Karpas-422 (cell line): ENCODE measurements at places on chromosomes 7 and 10. TPM values are rescaled to one million over a fixed set of nuclear protein-coding genes. Genes with fewer than 3 reads are reported as not detected.

DNA sequence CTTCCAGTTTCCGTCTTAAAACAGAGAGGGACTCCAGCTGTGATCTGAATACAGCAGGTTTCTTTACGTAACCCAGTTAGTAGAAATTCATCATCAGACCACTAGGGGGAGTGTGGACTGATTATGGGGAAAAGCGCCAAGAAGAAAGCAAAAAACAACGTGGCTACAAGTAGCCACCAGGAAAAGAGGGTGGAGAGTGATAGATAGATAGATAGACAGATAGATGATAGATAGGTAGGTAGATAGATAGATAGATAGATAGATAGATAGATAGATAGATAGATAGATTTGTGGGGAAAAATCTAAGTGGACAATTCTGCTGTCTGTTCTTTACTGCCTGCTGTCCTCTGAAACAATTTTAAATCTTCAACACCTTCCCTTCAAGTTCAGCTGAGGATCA is 12.7 kb upstream of the AKR1B10 start:
- no peaks in the 10 kb centered on the region for H3K27me3 ChIP-seq
- DNase-seq: peak; percentile 92
- H3K27ac ChIP-seq: no peak overlapping the region
- no peak overlapping the region for H3K4me3 ChIP-seq

- H3K4me3 ChIP-seq: no peak overlapping the region
- H3K27ac ChIP-seq: no peak overlapping the region
- no peak for DNase-seq
- no peaks in the 10 kb centered on the region for H3K4me1 ChIP-seq
- H3K36me3 ChIP-seq: no peaks in the 10 kb centered on the region
- H3K27me3 ChIP-seq: no peaks in the 10 kb centered on the region
Observed at GRCh38 chr7:155073922-155074321, 3.8 kb downstream of the HTR5A start.

GRCh38 chr7:145797507-145797906 is 319.1 kb upstream of the CNTNAP2 start:
- no peaks in the 10 kb centered on the region for H3K4me1 ChIP-seq
- no peak overlapping the region for H3K27ac ChIP-seq
- no peak overlapping the region for H3K4me3 ChIP-seq

The CYP3A5 gene
- not detected in 2 replicates for total RNA-seq

The CREB5 gene
- total RNA-seq: 7.8 and 52.1 TPM in 2 replicates

The COA1 gene
- 60.2 TPM in 2 replicates for total RNA-seq

- peaks cover 15% of the 10 kb centered on the region; the same call in 1 of the 2 replicates for H3K36me3 ChIP-seq
- DNase-seq: no peak
- peaks cover 58% of the 10 kb centered on the region for H3K4me1 ChIP-seq
- H3K27me3 ChIP-seq: no peaks in the 10 kb centered on the region
Observed at GRCh38 chr10:70343312-70343711, 39.1 kb downstream of the LRRC20 start.

DNA sequence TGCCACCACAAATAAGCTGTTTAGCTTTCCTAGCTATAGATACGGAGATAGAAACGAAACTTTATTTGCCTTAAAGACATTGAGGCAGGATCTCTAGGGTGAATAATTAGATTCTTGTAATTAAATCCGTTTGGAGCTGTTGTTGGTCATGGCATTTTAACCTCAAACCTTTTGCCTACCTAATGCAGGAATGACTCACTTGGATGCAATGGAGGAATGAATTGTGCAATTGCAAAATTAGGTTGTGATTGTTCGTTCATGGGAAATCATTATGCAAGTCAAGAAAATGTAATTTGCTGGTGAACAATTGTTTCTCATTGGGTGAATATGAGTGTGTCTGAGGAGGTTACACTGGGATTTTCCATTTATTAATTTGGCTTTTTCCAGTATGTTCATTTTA is 703.5 kb downstream of the GATA3 start:
- H3K4me3 ChIP-seq: no peak overlapping the region
- H3K4me1 ChIP-seq: no peaks in the 10 kb centered on the region
- H3K27ac ChIP-seq: no peak overlapping the region
- H3K36me3 ChIP-seq: no peaks in the 10 kb centered on the region
- no peaks in the 10 kb centered on the region for H3K27me3 ChIP-seq

The NYAP1 gene
- total RNA-seq: not detected in 2 replicates

DNA sequence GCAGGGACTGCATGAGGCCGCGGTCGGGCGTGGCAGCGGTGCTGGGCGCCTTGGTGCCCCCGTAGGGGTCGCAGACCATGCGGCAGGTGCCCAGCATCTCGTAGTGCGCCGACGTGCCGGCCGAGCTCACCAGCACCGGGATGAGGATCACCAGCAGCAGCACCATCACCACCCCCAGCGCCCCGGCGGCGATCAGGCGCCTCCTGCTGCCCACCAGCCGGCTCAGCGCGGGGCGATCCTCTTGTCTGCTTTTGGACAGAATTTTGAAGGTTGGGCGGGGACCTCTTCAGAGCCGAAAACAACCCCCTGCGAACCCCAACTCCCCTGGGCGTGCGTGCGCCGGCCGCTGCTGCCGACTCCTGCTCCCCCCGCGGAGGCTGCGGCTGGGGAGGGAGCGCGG is 779 bp downstream of the C1QL3 start:
- no peaks in the 10 kb centered on the region for H3K27me3 ChIP-seq
- peak; percentile 56 for DNase-seq
- no peaks in the 10 kb centered on the region for H3K36me3 ChIP-seq
- peak overlapping the region; percentile 44; the same call in 1 of the 2 replicates for H3K4me3 ChIP-seq
- H3K27ac ChIP-seq: no peak overlapping the region

GRCh38 chr7:157683747-157684156 is 346.9 kb downstream of the DNAJB6 start:
- no peaks in the 10 kb centered on the region for H3K36me3 ChIP-seq
- no peaks in the 10 kb centered on the region for H3K4me1 ChIP-seq
- DNase-seq: no peak
- no peaks in the 10 kb centered on the region for H3K27me3 ChIP-seq

- H3K4me3 ChIP-seq: no peak overlapping the region
- H3K36me3 ChIP-seq: no peaks in the 10 kb centered on the region
- DNase-seq: no peak
- H3K27me3 ChIP-seq: no peaks in the 10 kb centered on the region
Observed at GRCh38 chr10:17116193-17116592, 13.4 kb downstream of the CUBN start.
